ENCODE measurements at places on chromosomes 3 and 15.

GRCh38 chr15:30962659-30963058 is 28.8 kb downstream of the MTMR10 start:
- no peak for DNase-seq

GRCh38 chr15:66752078-66752477 is 50.0 kb downstream of the SMAD6 start:
- DNase-seq: no peak

DNA sequence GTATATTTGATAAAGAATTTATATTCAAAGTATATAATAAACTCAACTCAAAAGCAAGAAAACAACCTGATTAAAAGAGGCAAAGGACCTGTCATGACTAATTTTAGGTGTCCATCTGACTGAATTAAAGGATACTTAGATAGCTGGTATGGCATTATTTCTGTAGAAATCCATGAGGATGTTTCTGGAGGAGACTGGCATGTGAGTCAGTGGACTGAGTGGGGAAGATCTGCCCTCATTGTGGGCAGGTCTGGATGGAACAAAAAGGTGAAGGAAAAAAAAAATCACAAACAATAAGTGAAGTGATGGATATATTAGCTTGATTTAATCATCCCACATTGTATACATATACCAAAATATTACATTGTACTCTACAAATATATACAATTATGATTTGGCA is 16.6 kb downstream of the ANKRD28 start:
- no peak for DNase-seq

- peak; percentile 31 for DNase-seq
Measured at GRCh38 chr15:70098461-70099166, 897 bp upstream of the TLE3 start.

DNA sequence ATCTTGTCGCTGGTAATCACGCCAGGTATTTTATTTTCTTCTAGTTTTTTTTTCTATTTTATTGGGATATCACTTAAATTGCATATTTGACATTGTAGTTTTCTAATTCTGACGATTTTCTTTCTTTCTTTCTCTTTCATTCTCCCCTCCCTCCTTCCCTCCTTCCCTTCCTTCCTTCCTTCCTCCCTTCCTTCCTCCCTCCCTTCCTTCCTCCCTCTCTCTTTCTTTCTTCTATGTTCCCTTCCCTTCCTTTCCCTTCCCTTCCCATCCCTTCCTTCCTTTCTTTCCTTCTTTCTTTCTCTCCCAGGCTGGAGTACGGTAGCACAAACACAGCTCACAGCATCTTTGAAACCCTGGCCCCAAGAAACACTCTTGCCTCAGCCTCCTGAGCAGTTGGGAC is 100.6 kb upstream of the BCL6 start:
- no peak for DNase-seq

DNA sequence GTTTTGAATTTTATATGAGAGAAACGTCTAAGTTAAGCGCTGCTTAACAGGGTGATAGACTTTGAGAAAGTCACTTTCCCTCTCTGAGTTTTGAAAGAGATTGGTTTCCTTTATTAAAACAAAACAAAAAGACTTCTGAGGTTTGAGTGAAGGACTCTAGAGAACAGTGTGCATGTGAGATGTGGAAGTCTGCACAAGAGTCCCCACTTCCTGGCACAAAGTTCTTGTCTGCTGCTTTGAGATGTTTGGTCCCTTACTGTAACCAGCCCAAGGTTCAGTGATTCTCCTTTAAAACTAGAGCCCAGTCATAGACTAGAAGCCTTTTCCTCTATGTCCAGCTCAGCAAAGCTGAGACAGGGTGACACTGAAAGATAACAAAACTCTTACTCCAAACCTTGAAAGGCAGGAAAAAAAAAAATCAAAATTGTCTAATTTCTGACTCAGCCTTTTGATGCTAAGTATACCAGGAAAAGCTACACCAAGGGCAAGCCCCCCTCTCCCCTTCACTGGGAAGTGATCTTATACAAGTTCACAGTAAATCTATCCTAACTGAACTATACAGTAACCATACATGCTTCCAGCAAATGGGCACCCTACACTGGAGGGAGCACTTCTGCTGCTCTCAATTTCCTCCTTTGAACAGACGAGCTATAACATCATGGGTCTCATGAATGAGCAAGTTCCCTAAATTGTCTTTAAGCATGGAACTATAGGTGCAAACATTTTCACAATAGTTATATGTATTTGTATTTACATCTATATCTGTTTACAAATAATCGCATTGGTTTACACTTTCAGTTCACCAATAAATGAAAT is 2.3 kb downstream of the POPDC2 start:
- DNase-seq: no peak

DNA sequence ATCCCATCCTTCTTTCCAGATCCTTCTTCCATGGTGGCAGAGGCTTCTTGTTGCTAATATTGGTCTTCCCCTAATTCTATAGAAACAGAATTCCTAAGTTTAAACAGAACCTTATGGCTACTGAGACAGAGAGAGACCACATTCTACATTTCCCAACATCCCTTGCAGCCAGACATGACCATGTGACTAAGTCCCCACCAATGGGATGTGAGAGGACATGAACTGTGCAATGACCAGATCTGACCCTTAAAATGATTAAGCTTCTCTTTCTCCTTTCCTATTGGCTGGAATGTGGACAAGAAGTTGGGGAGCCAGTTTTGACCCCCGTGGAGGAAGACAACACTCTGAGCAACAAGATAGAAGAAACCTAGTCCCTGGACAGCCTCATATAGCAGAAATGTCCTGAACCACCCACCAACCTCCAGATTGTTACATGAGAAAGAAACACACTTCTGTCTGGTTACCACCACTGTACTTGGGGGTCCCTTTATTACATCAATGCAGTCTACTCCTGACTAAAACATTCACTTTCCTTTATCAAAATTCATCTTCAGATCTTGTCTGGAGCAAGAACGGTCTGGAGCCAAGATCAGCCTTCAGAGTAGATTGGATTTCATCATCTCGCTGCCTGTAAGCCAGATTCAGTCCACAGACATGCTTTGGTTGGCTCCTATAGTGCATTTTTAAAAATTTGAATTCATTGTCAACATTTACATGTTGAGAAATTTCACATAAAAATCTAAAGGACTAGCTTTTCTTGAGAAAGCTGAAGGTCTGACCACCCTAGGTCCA is 183.9 kb downstream of the SHQ1 start:
- no peak for DNase-seq

DNA sequence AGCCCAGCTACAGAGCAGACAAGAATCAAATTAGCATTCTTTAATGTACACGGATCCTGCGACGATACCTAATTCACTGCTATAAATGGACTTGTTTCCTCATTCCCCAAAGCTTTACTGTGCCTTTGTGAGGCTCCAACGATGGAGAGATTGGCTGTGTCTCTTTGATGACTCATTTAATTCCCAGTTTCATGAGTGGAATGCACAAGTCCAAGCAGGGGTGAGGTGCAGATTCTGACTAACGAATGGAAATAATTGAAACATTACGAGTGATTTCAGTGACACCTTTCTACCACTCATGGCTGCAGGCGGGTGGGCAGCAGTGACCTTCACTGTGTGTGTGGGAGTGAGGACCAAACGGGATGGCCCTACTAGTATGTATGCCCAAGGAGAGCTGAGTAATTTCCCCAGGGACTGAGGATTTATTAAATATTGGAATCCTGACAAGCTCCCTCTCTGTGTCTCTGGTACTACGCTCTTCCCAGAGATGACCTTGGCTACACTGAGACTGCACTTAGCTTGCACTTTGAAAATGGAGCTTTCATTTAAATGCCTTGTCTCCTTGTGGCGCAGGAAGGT is 156.7 kb downstream of the CACNA2D3 start:
- DNase-seq: no peak

GRCh38 chr15:65329984-65330735 is 25.7 kb downstream of the RNU5B-1 start:
- no peak for DNase-seq

DNA sequence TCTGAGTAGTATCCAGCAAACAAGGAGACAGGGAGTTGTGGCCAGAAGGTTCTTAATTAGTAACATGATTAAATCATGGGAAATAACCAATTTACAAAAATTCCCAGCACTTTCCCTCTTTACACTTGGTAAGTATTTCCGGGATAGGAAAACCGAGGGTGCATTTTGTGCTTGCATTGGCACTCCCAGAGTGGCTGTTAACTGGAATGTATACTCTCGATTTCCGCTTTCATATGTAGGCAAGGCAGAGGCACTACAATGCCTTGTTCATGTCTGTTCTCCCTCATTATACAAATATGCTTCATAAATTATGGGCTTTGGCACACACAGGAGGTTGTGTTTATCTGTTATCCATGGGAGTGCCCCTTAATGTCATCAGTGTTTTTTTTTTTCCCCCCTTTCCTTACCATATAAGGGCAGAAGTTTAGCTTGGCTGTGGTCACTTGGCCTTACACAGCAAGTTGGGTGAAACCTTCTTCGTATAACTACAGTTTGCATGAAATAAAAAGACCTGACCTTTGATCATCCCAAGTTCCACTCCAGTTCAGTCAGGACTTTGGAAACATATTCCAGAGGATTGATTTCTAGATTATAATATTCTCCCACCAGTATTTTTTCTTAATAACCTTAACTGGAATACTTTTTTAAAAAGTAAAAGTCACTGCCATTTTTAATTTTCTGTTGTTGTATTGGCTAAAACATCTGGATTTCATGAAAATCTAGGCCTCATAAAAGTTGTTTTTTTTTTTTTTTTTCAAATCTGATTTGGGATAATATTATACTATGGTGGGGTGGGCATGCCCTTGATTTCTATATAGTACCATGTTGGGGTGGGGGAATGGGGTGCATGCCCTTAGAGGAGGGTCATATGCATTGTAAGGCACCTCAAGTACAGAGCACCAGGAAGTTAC is 8.9 kb downstream of the TPM1 start:
- no peak for DNase-seq

GRCh38 chr3:161343540-161343939 is 27.8 kb downstream of the SPTSSB start:
- no peak for DNase-seq

GRCh38 chr3:38297947-38298711 is 16.0 kb downstream of the SLC22A14 start:
- DNase-seq: no peak

DNA sequence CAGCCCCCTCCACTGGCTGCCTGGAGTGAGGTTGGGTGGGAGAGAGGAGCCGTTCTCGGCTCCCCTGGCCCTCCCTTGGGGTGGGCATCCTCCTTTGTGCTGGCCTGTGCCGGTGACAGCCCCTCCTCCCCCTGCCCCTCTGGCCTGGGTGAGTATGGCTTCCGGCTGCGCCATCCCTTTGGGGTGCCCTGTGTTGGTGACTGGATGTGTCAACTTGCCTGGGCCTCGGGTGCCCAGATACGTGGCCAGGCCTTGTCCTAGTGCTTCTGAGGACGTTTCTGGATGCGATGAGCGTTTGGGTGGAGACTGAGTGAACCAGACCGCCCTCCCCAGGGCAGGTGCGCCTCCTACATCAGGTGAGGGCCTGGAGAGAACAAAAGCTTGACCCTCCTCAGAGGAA is 59.7 kb downstream of the PLXNA1 start:
- DNase-seq: no peak

DNA sequence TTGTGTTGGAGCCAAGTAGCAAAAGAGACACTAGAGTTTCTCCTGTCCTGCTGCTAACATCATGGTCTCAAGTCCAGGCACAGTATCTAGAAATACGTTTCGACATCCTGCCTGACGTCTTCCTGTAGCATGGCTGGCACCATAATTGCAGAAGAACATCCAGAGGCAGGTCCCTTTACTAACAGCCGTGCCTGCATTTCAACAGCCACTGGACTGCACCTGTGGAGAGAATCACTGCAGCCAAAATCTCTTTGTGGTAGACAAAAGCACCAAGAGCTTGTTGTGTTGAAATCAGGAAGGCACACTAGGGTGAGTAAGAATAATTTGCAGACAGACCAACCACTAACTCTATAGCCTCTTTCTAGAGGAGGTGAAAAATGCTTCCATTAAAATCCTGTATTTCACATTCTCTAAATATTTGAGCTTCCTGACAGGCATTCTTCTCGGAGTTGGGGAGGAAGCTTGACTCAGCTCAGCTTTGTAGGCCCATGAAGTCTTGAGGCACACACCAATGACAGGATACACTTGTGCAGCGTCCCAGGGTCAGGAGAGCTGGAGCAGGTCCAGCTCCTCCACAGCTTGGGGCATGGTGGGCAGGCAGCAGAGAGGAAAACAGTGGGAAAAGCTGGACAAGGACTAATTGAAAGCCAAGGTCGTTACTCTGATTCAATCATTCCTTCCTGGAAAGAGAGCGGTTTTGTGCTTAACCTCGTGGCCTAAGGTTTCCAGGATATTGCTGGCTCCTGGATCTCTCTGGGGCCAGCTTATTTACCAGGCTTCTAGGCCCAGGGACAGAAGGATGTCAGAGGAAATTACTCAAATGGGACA is 244.9 kb downstream of the FAM43A start:
- DNase-seq: no peak

DNA sequence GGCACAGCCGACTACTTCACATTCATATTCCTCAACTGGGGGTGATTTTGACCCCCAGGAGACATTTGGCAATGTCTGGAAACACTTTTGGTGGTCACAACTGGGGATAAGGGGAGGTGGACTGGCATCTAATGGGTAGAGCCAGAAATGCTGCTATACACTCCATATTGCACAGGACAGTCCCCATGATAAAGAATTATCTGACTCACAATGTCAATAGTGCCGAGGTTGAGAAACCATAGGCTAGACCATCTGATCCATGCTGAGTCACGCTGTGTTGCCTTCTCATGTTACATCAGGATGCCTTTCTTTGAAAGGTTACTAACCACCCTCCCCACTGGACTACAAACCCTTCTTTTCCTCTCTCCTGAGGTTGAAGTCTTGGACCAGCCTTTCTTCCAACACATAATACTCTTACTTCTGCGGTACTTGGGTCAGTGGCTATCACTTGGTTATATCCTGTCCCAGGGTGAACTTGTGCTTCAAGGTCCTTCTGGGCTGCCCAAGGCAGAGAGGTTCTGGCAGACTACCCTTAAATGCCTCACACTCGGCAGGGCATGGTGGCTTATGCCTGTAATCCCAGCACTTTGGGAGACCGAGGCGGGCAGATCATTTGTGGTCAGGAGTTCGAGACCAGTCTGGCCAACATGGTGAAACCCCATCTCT is 68.8 kb downstream of the CTNNB1 start:
- DNase-seq: no peak

GRCh38 chr3:42078677-42079076 is 12.5 kb upstream of the TRAK1 start:
- DNase-seq: no peak

DNA sequence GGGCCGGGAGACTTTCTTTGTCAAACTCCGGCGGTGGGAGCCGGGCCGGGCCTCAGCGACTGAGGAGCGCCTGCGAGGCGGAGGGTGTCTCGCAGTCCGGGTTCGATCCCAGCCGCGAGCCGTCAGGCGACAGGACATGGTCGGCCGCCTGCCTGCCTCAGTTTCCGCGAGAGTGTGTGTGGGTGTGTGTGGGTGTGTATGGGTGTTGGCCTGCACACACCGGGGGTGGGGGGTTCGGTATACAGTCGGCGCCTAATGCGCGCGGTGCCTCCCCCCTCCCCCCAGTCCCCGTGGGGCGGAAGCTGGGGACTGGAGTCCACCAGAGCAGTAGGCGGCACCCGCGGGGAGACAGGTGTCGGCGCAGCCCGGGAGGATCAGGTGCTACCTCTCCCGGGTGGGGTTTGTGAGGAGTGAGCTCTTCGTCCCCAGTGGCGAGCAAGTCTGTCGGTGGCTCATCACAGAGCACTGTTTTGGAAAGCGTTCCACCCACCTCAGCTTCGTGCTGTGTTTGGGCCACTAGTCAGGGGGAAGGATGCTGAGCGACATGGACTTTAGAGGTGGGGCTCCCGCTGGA is 246.3 kb downstream of the GOLGA6L6 start:
- no peak for DNase-seq

Measured in CD4-positive, alpha-beta T cell (primary cell).